ENCODE measurements at places on chromosomes 3 and 15. TPM values are rescaled to one million over a fixed set of nuclear protein-coding genes. Genes with fewer than 3 reads are reported as not detected.

Gene FETUB
- total RNA-seq = not detected

Gene DUOXA2
- total RNA-seq = not detected

Gene ERICH6
- total RNA-seq = not detected

Gene CLEC3B
- total RNA-seq = 95.3 TPM

Gene XCR1
- total RNA-seq = not detected

Gene NDUFB5
- 145 TPM for total RNA-seq

Gene RPP25
- 4.0 TPM for total RNA-seq

Gene CCR3
- total RNA-seq = 0.13 TPM

Gene SPTBN5
- total RNA-seq = 0.22 TPM

Gene OR4F15
- total RNA-seq = not detected

Gene FES
- total RNA-seq = 26.1 TPM

Gene ROBO1
- 39.1 TPM for total RNA-seq

Gene ARL8B
- 104 TPM for total RNA-seq

Gene EXD1
- not detected for total RNA-seq

Gene RTP4
- total RNA-seq = 2.5 TPM

Gene SI
- not detected for total RNA-seq

Gene WNT5A
- 141 TPM for total RNA-seq

Gene LRRK1
- 15.5 TPM for total RNA-seq

Gene CYP11A1
- 4.6 TPM for total RNA-seq

Gene FOXL2
- 0.11 TPM for total RNA-seq

Gene ATP13A5
- total RNA-seq = not detected

Gene DLL4
- total RNA-seq = 0.11 TPM

Gene GMPS
- 73.7 TPM for total RNA-seq

Gene GP5
- under 0.01 TPM for total RNA-seq

Gene ERC2
- total RNA-seq = not detected

Gene TRPM1
- not detected for total RNA-seq

Gene GNAT1
- not detected for total RNA-seq

Gene TMEM207
- total RNA-seq = not detected

Gene ACAP2
- total RNA-seq = 91.7 TPM

Gene ABCF3
- 34.4 TPM for total RNA-seq

Gene TMEM212
- not detected for total RNA-seq

Gene PRSS50
- total RNA-seq = under 0.01 TPM

Gene MST1
- 3.1 TPM for total RNA-seq

Gene LXN
- total RNA-seq = 248 TPM

Gene TGM5
- total RNA-seq = 0.22 TPM

Gene APBA2
- 2.2 TPM for total RNA-seq

Gene KIF23
- 26.5 TPM for total RNA-seq

Measured in articular chondrocyte of knee joint (primary cell).